ENCODE measurements at places on chromosomes 6 and 20.
A peak's percentile ranks its signal among the peaks of the same experiment; 100 is the strongest.

GRCh38 chr6:137904822-137905617 is 38.0 kb downstream of the TNFAIP3 start:
- peak; percentile 72 for DNase-seq

DNA sequence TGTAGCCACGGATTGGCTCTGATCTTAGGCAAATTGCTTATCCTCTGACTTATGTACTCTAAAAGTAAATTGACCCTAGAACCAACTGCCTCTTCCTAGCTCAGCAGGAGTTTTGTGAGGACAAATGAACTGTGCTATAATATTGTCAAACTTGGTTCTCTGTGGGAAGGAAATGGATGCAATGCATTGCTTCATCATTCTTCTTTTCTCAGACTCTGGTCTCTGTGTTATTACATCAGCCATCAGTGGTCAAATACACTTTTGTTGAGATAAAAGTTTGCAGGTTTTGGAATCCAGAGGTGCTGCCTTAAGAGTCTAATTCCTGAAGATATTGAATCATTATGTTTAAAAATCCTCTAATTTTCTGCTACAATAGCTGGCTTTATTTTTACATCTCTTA is 64.9 kb downstream of the SLC24A3 start:
- DNase-seq, result no peak

DNA sequence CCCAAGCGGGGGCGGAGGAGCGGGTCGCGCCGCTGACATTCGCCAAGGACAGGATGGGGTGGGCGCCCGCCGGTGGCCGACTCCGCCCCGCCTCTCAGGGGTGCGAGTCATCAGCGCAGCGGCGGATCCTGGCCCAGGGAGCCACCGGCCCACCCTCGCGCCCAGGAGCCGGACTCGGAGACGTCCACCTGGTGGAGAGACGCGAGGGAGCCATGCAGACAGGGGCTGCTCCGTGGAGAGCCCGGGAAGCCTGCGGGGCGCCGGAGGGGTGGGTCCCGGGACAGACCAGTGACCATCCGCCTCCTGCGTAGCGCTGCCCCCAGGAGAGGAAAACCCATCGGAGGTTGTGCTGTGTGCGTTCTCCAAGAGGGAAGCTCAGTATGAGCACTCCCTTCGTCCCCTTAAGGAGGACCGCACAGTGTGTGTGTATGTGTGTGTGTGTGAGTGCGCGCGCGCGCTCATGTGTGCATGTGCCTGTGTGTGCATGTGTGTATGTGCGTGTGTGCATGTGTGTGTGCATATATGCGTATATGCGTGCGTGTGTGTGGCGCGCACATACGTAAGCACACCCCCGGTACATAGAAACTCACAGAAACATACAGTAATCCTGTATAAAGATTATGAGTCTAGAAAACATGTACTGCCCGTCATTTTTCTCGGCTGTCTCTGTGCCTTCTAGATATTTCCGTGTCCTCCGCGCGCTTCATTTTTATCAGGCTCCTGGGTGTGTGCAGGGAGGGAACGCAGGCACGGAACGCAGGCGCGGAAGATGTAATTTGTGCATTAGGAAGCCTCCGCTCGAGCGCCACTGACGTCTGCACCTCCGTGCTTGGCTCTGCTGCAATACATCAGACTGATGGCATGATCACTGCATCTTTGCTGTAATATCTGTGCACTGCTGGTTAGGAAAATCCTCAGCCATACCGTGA is 158.9 kb downstream of the TBXT start:
- peak; percentile 59 for DNase-seq

DNA sequence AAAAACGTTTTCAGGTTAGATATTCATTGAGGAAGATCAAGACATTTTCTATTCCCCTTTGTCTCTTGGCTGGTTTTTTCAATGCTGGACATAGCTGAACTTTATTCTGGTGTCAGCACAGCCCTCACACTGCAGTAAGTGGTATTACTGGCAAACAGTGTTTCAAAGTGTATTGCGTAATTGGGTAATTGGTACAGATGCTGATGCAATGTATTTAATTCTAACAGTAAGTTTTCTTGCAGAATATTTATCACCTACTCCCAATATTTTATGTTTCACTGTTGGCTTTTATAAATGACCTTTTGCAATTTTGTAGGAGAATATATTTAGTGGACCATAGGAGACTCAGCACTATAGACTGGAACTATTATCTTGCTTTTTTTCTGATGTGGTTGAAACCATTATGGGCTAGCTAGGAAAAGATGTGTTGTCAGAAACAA is 287.6 kb upstream of the SOX4 start:
- no peak for DNase-seq

- no peak for DNase-seq
These were observed 359.7 kb downstream of the BTBD9 start for GRCh38 chr6:38279963-38280588.

- no peak for DNase-seq
These were observed 286.2 kb downstream of the THBS2 start for GRCh38 chr6:168967281-168967925.
